ENCODE measurements at places on chromosomes 12 and 14. TPM values are rescaled to one million over a fixed set of nuclear protein-coding genes. Genes with fewer than 3 reads are reported as not detected.

Gene LHX5
- polyA plus RNA-seq: not detected

Gene HAL
- not detected for polyA plus RNA-seq

Gene FAM186B
- 0.13 TPM for polyA plus RNA-seq

Gene MYH7
- polyA plus RNA-seq: not detected

DNA sequence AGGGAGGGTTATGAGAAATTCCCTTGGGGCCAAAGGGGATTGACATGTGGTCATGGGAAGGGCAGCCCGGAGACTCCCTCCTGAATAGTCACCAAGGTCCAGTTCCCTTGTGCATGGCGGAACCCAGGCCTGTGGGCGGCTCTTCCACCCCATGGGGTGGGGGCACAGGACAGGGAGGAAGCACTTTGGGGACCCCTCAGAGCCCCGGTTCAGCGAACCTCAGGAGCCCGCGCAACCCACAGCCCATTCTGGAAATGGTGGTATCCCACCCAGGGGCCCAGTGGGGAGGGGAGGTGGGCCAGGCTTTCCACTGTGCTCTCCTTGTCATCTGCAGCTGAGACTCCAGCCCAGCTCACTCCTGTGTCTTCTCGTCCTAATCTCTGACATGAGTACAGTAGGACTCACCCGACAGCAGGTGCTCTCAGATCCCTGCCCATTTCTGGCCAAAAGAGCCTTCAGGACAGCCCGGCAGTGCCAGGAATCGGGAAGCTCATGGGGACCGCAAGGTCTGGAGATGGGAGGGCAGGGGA is 255.2 kb upstream of the SFSWAP start:
- no peak for DNase-seq

GRCh38 chr12:49806321-49806813 is 21.8 kb downstream of the NCKAP5L start:
- DNase-seq: no peak

DNA sequence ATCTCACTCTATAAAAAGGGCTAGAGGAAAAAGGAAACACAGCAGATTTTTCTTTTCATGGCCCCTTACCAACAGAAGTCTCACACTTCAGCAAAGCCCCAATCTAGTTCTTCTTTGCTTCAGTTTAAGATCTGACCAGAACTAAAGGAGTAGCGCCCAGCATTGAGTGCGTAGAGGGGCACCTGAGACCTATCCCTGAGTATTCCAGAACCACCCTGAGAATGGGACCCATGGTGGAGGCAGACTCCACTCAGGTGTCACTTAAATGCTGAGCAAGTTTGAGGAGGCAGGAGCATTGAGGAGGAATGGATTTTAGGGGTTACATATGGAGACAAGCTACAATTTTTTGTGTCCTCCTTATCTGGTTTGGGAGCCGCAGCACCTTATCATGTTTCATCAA is 1.8 kb upstream of the HOXC11 start:
- DNase-seq: no peak

DNA sequence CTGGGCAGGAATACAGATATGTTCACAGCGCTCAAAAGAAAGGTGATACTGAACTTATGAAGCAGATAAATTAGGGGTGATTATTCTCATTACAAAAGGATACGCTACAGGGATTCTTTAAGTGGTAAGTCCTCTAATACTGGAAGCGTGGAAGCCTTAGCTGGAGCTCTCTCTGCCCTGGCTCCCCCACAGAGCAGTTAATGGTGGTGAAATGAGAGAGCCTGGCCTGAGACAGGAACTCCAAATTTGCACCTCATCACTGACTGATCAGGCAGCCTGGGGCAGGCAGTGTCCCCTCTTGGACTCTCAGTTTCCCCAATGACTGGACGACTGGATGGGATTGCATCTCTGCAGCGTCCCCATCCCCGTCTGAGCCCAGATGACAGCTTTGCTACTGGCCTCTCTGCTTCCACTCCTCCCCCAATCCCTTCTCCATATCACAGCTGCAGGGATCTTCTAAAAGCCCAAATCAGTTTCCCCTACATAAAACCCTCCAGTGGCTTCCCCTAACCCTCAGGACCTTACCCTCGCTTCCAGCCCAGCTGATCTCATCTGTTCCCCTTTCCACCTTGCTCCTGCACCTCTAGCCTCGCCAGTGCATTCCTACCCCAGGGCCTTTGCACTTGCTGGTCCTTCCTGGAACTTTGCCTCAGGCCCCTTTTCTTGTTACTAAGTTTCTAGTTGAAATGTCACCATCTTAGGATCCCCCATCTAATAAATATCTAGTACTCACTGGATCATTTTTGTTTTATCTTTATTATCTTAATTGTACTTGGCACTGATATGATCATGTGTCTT is 171.7 kb upstream of the LHX5 start:
- no peak for DNase-seq

DNA sequence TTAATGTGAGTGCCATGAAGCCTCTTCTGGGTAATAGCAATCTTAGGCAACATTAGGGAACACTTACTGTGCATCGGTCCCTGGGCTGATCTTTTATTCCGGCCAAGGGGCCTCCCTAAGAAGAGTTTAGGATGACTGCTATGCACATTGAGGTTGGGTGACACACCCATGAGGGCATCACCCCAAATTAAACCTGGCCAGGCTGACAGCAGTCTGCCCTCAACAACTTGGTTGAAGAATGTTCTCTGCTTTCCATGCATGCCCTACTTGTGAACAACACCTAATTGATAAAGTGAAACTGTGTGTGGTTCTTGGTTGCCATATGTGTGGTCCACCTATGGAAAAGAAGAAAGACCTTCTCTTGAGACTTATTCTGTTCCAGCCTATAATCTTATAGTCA is 1098.0 kb downstream of the BCL11B start:
- no peak for DNase-seq

GRCh38 chr14:79193689-79194477 is 1017.4 kb downstream of the DIO2 start:
- DNase-seq: no peak

GRCh38 chr12:90954921-90955320 is at the start of gene CCER1:
TSS of gene CCER1 (minus strand) at chr12:90955176. CDS start at chr12:90954742, 434 bp downstream.
- DNase-seq: no peak

DNA sequence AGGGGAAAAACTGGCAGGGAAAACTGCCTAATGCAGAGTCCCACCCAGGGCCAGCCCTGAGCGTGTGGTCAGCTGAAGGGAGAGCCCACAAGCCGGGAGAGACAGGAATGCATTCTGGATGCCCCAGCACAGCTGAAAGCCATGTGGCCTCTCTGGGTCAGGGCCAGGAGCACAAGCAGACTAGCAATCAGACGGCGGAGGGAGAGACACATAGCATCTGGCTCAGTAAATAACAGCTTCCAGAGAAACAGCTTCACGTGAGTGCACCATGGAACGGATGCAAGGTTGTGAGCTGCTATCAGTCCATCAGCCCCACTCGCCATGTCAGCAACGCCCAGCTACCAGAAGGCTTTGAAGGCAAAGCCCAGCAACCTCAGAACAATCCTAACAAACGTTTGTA is 28.2 kb upstream of the TMEM106C start:
- no peak for DNase-seq

Measured in naive thymus-derived CD4-positive, alpha-beta T cell (primary cell).